D721Med (cell line): ENCODE measurements at places on chromosomes 11 and 22.

DNA sequence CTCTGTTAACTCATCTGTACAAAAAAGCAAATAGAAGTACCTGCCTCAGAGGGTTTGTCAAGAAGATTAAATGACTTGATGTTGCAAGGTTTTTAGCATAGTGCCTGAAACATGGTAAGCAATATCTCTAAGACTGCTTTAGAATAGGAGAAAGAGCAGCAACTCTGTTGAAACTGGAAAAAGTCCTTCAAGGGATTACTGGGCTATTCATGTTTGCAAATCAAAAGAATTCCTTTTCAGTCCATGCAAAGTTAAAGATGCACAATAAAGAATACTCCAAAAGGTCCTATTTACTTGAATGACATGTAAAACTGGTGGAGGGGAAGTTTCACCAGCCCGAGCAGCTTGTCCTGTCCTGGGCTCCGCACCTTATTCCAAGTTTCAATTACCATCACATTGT is 70.6 kb downstream of the C2CD3 start:
- no peak for DNase-seq

DNA sequence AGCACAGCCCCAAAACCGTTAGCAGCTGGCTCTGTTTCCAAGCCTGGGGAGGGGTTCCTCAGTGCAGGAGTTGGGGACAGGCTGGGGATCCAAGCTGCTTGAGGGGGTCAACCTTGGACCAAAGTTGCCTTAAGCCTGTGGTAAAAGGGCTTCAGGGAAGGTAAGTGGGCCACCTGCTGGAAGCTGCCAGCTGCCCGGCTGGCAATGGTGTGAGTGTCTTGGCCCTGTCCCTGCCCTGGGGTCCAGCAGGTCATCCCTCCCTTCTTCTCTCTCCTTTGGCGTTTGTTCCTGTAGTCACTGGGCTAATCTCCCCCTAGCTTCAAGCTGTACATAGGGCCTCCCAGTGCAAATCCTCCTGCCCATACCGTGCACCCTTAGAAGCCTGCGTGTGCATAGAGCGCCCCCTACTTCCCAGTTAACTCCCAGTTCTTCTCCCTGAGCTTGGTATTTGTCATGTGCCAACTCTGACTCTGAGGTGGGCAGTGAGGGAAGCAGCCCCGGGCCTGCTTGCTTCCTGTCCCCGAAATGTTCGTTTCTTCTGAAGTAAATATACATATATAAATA is 4.4 kb downstream of the TMEM258 start:
- peak; percentile 74 for DNase-seq

GRCh38 chr11:31964181-31964580 is 126.7 kb upstream of the RCN1 start:
- no peak for DNase-seq

DNA sequence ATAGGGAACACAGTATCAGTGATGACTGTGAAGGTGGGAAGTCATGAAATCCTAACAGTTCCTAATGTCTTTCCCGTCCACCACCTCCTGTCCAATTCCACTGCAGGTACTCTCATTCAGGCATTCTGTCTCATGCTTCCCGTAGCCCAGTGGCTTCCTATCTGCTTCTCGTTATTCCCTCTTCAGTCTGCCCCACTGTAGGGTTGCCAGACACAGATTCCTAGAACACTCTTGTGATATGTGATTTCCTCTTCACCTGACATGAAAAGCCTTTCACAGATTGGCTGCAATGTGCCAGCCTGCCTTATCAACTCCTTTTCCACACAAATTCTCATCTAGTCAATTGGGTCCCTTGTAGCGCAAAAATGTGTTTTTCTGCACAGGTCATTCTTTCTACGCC is 49.0 kb downstream of the C2CD3 start:
- no peak for DNase-seq

DNA sequence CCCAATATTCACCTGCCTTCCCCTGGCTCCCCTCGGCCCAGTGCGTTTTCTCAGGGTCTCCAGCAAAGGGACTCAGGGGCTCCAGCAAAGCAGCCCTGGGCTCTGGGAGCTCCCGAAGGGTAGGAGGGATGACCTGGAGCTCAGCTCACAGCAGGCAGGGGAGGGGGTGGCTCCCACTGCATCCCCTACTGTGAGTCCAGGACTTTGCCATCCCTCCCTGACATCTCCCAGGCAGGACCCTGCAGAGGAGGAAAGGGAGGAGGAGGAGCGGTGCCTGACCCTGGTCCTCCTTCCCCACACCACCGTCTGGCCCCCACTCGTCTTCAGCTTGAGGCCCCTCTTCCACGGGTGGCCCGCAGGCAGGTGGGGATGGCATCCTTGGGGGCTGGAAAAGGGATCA is 5.0 kb downstream of the CABP7 start:
- DNase-seq = no peak

DNA sequence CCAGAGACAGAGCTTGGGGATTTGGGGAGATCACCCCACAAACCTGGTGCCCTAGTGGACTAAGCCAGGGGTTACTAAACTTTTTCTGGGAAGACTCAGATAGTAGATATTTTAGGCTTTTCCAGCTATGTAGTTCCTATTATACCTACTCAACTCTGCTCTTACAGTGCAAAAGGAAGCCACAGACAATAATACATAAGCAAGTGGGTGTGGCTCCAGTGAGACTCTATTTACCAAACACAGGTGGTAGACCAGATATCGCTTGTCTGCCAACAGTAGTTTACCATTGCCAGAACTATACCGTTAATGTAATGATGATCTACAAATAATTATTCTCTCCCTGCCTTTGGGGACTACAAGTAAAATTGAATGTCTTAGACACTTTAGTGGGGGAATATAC is 6.9 kb downstream of the LDHC start:
- no peak for DNase-seq

GRCh38 chr22:27801202-27801615 is 347 bp downstream of the MN1 start:
- no peak for DNase-seq

- DNase-seq = no peak
Observed at GRCh38 chr22:46086577-46087335, 63.6 kb upstream of the PPARA start.

DNA sequence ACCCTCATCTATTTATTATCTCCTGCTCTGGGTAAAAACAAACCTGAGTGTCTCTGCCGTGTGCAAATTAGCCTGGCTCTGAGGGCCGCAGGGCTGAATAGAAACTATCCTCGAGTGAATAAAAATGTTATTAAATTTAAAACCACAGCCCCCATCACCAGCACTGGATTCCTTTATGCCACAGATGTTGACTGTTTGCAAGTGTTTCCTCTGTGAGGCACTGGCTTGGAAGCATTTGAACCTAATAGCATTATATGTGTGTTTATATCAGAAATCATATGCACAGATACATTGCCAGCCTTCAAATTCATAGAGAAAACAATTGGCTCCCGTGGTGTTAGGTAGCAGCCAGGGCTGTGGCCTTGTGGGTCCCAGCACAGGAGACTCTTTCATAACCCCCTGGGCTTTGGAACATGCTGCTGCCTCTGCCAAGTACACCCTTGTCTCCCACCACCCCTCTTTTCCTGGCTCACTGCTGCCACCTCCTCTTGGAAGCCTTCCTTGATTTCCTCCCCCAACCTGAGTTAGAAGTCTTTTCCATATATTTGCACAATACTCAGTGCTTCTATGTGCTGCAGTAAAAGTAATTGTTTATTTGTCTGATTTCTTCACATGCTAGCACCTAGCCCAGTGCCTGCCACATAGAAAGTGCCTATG is 294.4 kb downstream of the DDX10 start:
- no peak for DNase-seq
